NCI-H1930 (cell line): ENCODE measurements at places on chromosomes 5 and 9.

GRCh38 chr9:133509179-133510083 lies 15.3 kb downstream of the MYMK start:
- no peak for DNase-seq

DNA sequence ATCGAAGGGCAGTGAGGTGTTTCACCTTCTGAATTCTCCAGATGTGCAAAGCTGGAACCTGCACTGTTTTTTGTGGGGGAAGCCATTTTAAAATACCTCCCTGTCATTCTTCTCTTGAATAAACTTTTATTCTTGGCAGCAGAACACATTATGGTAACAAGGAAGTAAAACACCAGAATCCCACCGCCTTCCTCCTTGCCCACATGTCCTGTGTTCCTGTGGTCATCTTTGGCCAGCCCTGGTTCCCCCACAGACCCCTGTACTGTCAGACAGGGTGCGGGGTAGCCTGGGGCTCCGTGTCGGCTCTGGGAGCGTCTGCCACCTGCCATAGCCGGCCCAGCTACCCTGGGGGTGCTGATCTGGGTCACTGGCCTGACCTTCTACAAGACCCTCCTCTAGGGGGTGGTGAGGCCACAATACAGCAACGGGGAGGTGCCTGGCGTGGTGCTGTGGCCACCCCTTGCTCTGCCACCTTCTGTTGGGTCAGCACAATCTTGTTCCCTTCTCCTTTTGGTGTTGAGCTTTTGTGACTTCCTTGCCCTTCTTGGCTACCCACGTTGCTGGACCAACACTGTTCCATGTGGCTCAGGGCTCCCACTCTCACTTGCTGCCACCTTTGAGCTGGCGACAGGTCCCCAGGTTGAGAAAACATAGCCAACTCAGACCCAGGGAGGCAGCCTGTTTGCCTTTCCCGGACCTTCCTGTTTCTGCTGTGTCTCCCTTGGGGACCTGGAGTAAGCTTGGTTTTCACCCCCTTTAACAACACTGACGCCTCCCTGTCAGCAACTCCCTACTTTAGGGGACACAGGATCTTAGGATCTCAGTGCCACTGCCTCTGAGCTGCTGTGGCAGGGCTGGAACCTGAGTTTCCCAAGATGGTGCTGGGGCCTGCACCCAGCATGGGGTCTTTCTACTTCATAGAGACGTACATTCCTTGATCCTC lies 4.8 kb downstream of the WNK2 start:
- DNase-seq: no peak

- DNase-seq: no peak
Measured at GRCh38 chr5:16842896-16843295, 93.2 kb downstream of the MYO10 start.

DNA sequence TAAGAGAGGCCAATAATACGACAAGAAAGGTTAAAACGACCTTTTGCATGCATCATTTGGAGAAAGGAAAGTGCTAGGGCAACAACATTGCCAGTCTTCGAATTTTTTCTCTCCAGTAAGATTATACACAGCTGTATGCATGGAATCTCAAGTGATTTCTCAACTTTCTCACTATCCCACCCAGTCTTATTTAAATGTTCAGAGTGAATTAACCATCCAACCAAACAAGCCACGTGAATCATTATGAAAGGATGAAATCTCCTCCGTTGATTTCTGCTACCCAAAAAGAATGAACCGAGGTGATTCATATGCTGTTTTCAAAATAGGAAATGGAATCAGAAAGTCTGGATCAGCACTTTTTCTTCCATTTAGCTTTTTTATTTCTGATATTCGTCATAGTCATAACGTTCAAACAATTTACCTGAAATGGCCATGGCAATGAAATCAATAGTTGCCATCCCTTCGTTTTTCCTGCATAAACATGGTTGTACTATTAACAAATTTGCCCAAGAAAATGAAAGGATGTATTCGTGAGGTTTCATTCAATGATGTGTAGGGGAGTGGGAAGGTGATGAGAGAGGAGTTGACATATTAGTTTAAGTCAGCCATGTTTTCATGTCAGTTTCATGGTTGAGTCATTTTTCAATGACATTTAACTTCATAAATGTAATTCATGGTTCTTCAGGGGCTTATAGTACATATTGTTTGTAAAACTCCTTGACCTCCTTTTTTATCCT lies 170.9 kb upstream of the WWC1 start:
- DNase-seq: no peak

GRCh38 chr5:56339732-56340131 lies 106.6 kb upstream of the ANKRD55 start:
- no peak for DNase-seq

GRCh38 chr9:80282766-80283165 lies 711.0 kb downstream of the TLE4 start:
- DNase-seq: no peak

DNA sequence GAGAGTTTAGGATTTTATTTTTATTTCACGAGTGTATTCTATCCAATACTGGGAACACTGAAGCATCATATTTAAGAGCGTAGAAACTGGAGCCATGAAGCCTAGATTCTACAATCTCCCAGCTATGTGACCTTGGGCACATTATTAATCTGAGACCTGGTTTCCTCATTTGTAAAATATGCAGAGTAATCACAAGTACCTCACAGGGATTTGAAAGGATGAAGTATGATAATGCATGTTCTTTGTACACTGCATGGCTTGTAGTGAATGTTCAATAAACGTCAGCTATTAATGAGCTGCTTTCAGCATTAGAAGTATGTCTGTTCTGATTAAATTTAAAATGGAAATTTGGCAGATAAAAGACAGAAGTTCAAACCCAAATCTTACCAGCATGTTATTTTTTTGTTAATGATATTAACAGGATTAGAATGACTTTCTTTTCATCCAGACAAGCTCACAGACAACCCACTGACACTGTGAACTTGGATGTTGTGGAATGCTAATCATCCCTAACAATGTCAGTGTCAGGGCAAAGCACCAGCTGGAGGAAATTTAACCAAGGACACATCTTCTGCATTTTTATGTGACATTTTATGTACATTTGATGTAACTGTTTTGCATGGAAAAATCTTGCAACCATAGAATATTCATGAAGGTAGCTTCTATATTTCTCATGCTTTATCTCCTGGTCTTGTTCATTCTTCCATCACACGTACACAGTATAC lies 27.1 kb upstream of the CTXN3 start:
- DNase-seq: no peak

- DNase-seq: peak; percentile 76
Measured at GRCh38 chr5:90548069-90548593, 10.5 kb upstream of the ADGRV1 start.

DNA sequence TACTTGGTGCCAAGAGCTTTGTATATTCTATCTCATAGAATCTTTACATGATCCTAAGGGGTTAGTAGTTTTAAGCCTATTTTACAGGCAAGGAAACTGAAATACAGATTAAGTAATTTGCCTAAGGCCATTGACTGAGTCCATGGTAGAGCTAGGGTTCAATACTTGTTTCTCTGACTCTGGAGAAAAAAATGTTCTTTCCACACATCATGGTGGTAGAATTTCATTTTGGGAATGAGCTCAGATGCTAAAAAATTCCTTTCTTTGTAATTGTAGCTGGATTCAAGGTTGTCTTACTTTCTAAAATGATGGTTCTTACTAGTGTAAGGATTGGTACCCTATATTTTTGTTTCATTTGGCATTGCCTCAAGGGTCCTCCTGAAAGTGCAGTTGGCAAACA lies 86.0 kb downstream of the ANKRD55 start:
- no peak for DNase-seq

GRCh38 chr5:91212714-91213092 lies 170.4 kb downstream of the ARRDC3 start:
- no peak for DNase-seq

DNA sequence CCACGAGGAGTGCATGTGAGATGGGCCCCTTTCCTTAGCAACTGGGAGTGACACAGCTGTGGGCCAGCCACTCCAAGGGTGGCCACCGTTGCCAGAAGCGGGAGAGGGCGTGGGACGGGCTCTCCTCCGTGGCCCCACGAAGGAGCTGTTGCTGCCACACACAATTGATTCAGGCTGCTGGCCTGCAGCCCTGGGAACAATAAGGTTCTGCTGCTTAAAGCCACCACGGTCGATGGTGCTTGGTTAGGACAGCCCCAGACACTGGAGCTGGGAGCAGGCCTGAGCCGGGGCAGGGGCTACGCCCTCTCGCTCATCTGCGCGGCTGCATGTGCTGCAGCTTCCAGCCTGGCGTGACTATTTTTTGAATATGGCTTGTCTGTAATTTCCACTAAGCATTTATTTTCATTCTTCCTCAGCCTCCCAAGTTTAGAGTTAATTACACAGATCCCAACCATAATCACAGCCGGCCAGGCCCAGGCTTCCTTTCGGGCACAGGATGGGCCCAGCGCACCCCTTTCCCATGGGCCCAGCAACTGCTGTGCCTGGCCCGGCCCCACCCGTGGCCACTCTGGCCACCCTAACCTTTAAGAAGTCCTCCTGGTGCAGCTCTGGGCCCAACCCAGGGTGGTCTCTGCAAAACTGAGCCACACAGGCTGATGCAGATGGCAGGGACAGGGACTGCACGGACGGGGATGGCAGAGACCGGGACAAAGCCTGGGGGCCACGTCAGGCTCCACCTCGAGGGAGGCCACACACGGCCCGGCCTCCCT lies 49.7 kb downstream of the VAV2 start:
- DNase-seq: no peak

- no peak for DNase-seq
Measured at GRCh38 chr5:148739524-148739923, 85.2 kb upstream of the HTR4 start.

DNA sequence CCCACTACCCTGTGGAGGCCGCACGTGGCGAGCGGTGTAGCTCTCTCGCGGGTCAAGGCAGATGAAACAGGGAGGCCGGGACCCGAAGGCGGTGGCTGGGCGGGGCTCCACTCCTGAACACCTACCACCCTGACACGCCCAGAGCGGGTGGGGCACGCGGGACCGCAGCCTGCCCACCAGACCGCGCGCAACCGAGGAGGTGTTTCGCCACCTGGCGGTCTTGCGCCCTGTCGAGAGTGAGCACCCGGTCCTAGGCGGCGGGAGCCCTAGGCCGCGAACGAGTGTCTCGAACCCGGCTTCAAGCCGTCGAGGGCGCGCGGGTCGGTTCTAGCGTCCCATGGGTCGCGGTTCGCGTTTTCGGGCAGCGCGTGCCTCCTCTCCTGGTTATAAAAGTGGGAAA lies 2.2 kb upstream of the EXOSC3 start:
- DNase-seq: no peak

GRCh38 chr5:92544036-92544435 lies 1037.0 kb downstream of the NR2F1-AS1 start:
- no peak for DNase-seq

DNA sequence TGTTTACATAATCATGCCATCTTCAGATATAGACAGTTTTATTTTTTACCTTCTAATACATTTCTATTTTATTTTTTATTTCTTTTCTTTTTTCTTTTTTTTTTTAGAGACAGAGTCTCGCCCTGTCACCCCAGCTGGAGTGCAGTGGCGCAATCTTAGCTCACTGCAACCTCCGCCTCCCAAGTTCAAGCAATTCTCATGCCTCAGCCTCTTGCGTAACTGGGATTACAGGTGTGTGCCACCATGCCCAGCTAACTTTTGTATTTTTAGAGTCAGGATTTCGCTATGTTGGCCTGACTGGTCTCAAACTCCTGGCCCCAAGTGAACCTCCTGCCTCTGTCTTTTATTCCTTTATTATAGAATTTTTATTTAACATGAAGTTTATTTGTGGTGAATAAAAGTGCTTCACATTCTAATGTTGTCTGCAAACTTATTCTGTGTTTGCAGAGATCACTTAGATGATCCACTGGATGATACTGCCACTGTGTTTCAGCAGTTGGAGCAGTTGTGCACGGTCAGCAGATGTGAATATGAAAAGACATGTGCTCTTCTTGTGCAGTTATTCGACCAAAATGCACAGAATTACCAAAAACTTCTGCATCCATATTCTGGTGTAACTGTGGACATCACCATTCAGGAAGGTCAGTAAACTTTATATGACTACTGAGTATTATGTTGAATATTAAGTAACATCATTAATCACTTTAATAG lies 62.2 kb downstream of the RANBP17 start:
- DNase-seq: no peak
